Glomerular endothelial cell (primary cell): ENCODE measurements at places on chromosomes 5 and 9. TPM values are rescaled to one million over a fixed set of nuclear protein-coding genes. Genes with fewer than 3 reads are reported as not detected.

IFNA5 gene
- total RNA-seq: not detected in 2 replicates

FRRS1L gene
- total RNA-seq: 0.10 and 0.35 TPM in 2 replicates

GMCL2 gene
- total RNA-seq: not detected in 2 replicates

PAEP gene
- not detected in 2 replicates for total RNA-seq

SAXO1 gene
- total RNA-seq: not detected in 2 replicates

PCDH12 gene
- total RNA-seq: 42.8 and 67.3 TPM in 2 replicates

PHYHD1 gene
- total RNA-seq: 0.23 and 2.9 TPM in 2 replicates

TMEM171 gene
- total RNA-seq: 1.7 and 2.3 TPM in 2 replicates

UTP15 gene
- total RNA-seq: 9.5 and 16.5 TPM in 2 replicates

QRFP gene
- not detected in 2 replicates for total RNA-seq

ARL14EPL gene
- total RNA-seq: not detected in 2 replicates

MYORG gene
- 14.2 and 15.2 TPM in 2 replicates for total RNA-seq

FBP2 gene
- total RNA-seq: not detected in 2 replicates
